Activated CD4-positive, alpha-beta T cell treated with anti-CD3 and anti-CD28 coated beads, Interleukin-2, amount 10 ng/mL, durations not matched to agents 24 days and 14 days (primary cell): ENCODE measurements at places on chromosomes 2 and 18.

DNA sequence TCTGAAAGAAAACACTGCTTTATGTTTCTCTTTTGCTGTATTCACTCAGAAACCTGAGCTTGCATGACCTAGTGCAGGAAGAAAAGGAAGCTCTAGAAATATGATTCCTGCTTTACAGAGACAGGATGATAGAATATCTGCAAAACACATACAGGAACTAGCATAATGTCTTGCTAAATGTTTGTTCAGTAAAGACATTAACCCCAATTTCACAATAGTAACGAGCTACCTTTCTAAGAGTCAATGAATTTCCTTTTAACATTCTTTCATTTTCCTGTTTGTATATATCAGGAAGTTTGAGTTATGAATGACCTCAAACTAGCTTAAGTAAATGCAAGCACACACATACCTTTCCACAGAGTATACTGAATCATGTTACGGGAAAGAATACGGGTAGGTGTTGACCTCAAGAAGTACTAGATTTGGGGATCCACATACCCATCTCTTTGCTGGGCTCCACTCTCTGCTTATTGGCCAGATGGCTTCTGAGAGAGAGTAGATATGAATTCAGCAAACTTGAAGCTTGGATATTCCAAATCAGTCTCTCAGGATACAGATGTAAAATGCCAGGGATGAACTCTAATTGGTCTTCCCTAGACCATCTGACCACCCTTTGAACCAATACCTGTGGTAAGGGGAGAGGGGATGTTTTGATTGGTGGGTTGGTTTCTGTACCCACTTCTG is 18.2 kb upstream of the ACSL3 start:
- peaks cover 15% of the 10 kb centered on the region for H3K4me1 ChIP-seq
- H3K27ac ChIP-seq: no peak overlapping the region
- DNase-seq: no peak
- H3K36me3 ChIP-seq: no peaks in the 10 kb centered on the region
- no peak overlapping the region for H3K4me3 ChIP-seq

DNA sequence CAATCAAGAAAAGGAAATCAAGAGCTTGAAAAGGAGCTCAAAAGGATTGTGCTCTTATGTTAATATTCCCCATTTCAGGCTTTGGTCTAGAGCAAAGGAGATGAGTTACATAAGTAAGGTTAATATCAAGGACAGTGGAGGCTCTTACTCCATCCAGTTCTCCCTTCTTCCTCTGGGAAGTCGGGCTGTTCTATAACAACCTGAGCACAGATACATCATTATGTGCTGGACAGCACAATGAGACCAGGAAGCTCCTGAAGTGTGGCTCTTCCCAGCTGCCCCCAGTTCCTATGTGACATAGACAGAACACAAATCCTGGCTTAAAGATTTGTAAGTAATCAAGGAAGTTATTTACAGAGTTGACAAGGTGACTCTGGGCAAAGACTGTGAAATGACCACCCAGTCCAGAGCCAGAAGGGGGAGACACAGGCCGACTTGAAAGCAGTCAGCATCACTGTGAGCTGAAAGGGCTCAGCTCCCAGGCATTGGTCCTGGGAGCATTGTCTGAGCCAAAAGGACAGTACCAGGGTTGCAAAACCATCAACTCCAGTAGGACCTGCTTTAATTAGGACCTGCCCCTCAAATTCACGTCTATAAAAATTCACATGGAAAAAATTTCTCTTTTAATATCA is 917.6 kb upstream of the ACVR2A start:
- H3K4me1 ChIP-seq: no peaks in the 10 kb centered on the region
- H3K27me3 ChIP-seq: no peaks in the 10 kb centered on the region
- no peaks in the 10 kb centered on the region for H3K36me3 ChIP-seq
- H3K4me3 ChIP-seq: no peak overlapping the region
- no peak overlapping the region for H3K27ac ChIP-seq

DNA sequence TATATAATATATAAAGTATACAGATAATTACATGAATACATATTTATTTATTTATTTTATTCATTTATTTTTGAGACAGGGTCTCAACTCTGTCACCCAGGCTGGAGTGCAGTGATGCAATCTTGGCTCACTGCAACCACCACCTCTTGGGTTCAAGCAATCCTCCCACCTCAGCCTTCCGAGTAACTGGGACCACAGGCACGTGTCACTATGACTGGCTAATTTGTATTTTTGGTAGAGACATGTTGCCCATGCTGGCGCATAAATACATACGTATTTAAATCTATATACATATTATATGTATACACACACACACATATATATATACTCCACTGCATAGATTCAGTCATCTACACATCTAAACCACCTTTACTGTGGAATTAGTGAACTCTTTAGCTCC is 20.6 kb upstream of the NDUFV2 start:
- peaks cover 42% of the 10 kb centered on the region for H3K4me1 ChIP-seq
- peak; percentile 76 for DNase-seq
- no peak overlapping the region for H3K4me3 ChIP-seq
- H3K36me3 ChIP-seq: peaks cover 8% of the 10 kb centered on the region
- H3K27ac ChIP-seq: peak overlapping the region; percentile 97
- H3K27me3 ChIP-seq: no peaks in the 10 kb centered on the region

DNA sequence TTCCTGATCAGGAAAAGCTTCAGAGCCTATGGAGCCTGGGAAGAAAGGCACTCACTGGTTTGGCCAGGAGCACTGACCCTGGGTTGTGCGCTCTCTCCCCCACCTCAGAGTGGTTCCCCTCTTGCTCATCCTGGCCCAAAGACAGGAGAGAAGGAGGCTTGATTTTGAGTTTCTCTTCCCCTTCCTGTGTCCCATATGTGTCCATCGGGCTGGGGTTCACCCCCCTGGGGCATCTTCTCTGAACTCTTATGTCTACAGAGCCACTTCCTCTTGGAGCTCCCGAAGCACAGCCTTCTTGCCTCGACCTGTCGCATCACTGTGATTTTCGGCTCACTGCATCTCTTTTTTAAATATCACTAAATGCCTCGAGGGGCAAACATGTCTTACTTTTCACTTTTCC is 692.3 kb downstream of the RNF144A start:
- H3K4me1 ChIP-seq: peaks cover 33% of the 10 kb centered on the region
- H3K27ac ChIP-seq: peak overlapping the region; percentile 79
- peak overlapping the region; percentile 7 for H3K4me3 ChIP-seq
- DNase-seq: no peak
- H3K27me3 ChIP-seq: no peaks in the 10 kb centered on the region

- DNase-seq: peak; percentile 72
- H3K27ac ChIP-seq: peak overlapping the region; percentile 95
- peaks cover 76% of the 10 kb centered on the region for H3K36me3 ChIP-seq
- H3K4me1 ChIP-seq: peaks cover 41% of the 10 kb centered on the region
These were observed 10.9 kb downstream of the PGAP1 start for GRCh38 chr2:196915507-196916189.

GRCh38 chr2:58137221-58137620 is 90.6 kb downstream of the VRK2 start:
- H3K4me3 ChIP-seq: no peak overlapping the region
- no peaks in the 10 kb centered on the region for H3K27me3 ChIP-seq
- H3K27ac ChIP-seq: no peak overlapping the region
- H3K4me1 ChIP-seq: no peaks in the 10 kb centered on the region
